ENCODE measurements at places on chromosomes 4 and X.

DNA sequence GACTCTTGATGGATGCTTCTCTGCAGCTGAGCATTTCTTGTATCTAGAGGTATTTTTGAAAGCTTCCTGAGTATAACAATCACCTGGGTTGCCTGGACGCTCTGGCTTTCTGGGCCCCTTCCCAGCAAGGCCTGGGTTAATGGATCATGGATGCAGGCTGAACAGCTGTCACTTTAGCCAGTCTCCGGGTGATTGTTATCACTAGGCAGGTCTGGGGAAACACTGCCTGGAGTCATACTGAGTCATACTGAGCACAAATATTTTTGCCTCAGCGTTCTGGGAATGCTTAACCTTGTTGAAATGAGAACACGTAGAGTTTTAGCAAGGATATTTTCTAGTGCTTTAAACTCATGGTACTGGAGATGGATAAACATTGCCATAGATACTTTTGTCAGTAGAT lies 102.6 kb downstream of the PHEX start:
- no peak for DNase-seq

- DNase-seq: no peak
Observed at GRCh38 chr4:7765666-7766065, 174.0 kb downstream of the AFAP1 start.

- DNase-seq: no peak
Observed at GRCh38 chrX:110310896-110311295, 7.0 kb downstream of the AMMECR1 start.

- no peak for DNase-seq
Observed at GRCh38 chr4:187849556-187850225, 145.9 kb upstream of the ZFP42 start.

DNA sequence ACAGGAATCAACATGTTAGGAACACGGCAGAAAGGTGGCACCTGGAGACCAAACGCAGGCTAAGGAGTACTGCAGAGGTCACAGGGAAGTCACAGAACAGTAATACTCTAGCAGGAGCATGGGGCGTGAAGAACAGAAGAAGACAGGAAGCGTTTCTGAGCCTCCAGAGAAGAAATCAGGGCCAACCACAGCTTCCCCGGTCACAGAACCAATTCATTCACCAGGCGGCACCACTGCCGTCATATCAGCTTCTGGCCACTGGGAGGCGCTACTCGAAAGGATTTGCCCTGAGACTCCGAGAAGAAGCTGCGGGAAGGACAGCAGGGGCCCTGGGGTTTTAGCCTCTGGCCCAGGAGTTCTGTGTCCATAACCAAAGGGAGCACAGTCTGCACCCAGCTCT lies 78.0 kb upstream of the DRD5 start:
- no peak for DNase-seq

DNA sequence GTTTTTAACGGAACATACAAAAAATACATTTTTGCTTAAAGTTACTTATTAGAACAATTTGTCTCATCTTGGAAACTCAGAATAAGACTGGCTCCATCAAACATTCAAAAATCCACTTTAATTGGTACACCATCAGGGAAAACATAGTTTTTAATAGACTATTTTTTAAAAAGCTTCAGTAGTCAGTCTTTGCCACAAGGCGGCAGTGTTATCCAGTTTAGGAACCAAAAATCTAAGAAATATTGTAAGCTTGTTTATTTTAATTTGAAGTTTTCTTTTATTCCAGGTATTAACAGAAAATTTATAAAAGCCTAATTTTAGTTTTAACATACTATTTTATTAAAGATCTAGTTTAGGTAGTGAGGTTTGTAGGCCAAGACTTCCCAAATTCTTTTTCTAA lies 107.7 kb downstream of the APOOL start:
- no peak for DNase-seq

DNA sequence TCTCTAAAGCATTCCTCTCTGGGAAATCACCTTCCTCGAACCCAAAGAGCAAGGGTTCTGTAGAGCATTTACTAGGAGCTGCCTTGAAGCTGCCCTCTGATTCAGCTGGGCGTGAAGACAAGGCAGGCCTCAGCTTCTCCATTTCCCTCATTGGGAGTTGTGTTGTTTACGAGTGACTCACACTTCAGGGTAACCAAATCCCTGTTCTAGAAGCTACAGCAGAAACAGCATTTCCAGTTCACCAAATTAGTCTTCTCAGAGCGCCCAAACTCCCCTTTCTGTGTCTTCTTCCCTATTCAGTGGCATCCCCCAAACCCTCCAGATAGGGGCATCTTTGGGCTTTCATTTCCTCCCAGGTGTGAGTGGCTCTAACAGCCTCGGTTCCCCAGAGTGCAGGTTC lies 863 bp upstream of the XPNPEP2 start:
- no peak for DNase-seq

- DNase-seq: no peak
Observed at GRCh38 chr4:7161721-7162214, 30.6 kb upstream of the SORCS2 start.

DNA sequence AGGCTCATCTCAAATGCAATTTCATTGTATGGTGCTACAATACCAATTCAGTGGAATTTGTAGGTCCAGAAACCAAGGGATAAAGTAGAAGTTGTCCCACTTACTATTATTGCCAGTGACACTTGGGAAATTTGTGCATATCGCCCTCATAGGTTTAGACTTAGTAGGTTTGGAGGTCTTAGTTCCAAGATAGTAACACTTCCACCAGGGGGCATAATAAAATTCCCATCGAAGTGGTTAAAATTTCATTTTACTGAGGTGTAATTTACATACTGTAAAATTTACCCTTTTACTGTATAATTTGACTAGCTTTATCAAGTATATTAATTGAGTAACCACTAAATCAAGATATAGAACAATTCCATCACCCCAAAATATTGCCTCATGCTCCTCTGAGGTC lies 174.6 kb downstream of the INPP4B start:
- no peak for DNase-seq

DNA sequence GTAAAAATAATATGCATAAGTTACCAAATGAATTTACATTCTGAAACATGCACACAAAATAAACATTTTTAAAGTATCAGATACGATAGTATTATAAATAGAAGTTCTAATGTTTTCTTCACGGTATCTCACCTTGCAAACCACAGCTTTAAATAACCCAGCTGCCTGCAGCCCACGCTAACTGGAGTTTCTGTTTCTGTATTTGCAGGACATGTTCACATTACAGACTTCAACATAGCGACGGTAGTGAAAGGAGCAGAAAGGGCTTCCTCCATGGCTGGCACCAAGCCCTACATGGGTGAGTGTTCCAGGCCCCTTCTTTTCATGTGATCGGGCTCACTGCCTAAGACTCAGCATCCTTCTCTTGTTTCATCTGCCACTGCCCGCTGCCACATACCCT lies 291.7 kb downstream of the EVC2 start:
- no peak for DNase-seq

- DNase-seq: no peak
Observed at GRCh38 chrX:103730147-103730795, 19.6 kb downstream of the TMEM31 start.

GRCh38 chrX:33336783-33337182 lies 125.4 kb upstream of the DMD start:
- no peak for DNase-seq

DNA sequence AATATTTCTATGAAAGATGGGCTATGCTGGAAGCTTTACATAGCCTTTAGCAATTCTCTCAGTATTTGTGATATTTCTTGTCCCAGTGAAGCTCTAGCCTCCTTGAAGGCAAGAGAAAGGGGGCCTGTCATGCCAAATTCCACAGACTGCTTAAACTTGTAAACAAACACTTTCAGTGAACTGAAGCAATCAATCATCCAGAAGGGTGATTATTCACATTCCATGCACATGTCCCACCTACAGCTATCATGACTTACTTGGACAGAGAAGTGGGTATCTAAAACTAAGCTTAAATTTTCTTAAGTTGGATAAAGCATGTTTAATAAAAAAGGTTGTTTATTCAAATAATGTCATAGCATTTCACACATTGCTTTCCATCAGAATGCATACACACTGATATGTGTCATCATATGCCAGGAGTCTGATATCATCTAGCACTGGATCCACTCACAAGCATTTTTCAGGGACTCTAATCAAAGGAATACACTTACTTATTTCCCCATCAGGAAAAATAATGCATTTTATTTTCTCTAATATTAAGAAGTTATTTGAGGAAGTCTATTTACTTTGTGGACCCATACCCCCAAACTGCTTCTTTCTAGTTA lies 1.2 kb upstream of the FSTL5 start:
- DNase-seq: no peak

DNA sequence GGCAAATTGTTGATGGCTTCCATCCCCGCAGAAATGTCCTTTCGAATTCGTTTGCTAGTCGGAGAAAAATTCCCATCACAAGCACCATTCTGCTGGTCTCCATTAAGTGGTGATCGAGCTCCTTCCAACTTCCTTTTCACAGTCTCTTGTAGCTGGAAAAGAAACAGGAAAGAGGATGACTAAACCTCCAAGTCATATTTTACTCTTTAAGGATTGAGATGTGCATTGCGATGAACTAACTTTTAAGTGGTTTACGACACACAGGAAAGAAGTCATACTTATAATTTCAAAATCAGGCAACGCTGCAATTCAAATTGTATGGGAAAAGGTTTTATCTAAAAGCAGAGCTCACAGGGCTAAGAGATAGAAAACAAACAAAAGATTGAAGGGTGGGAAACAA lies 225.2 kb downstream of the MGST2 start:
- DNase-seq: no peak

DNA sequence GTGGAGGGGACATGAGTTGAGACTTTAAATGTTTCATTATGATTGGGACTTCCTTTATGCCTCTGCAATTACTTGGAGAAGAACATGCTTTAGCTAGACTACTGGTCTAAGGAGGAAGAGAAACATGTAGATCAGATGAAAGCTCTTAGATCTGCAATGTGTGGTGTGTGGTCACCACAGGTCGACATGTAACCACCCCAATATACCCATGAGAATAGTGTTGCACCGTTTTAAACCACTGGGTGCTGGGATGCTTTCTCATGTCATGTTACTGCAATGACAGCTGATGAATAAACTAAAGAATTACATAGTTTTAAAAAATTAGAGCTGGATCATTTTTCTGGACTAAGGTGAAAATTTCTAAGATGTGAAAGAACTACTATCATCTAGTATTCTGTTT lies 1039.7 kb downstream of the RAPGEF2 start:
- DNase-seq: no peak

DNA sequence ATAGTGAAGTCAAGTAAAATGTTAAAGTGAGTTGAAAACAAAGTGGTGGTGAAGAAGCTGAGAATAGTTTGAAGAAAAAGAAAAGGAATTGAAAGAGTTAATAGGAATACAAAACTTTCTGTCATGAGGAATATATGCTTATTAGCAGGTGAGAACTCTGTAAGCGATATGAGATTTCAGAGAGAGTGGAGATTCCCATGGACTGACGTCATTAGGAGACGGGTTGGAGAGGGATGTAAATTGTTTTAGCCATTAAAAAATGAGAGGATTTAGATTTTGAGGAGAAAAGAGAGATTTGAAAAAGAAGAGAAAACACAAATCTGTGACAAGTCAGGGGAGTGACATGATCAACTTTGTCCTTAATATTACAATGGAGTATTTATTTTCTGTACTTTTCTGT lies 11.7 kb downstream of the NDST4 start:
- no peak for DNase-seq

DNA sequence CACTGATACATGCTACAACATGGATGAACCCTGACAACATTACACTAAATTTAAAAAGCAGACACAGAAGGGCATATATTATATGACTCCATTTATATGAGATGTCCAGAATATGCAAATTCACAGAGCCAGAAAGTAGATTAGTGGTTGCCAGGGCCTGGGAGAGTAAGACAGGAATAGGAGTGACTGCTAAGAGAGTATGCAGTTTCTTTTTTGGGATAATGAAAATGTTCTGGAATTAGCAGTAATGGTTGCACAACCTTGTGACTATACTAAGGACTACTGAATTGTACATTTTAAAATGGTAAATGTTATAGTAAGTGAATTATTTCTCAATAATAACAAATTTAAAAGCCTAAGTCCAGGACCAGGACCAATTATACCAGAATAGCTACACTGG lies 29.5 kb upstream of the NUP54 start:
- no peak for DNase-seq

DNA sequence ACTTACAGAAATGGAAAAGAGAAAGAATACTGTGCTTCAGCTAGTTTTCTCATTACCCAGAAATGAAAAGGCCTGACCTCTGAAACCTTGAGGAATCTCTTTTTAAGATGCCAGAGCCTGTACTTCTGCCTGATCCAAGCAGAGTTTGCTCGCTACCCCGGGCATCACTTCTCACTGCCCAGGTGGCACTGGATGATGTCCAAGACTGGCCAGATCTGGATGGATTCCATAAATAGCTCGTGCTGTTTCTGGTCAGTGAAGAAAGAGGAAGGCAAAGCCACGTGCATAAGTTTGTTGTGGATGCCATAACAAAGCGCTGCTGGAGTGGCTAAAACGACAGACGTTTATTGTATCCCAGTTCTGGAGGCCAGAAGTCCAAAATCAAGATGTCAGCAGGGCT lies 133.5 kb downstream of the TBL1X start:
- DNase-seq: no peak

DNA sequence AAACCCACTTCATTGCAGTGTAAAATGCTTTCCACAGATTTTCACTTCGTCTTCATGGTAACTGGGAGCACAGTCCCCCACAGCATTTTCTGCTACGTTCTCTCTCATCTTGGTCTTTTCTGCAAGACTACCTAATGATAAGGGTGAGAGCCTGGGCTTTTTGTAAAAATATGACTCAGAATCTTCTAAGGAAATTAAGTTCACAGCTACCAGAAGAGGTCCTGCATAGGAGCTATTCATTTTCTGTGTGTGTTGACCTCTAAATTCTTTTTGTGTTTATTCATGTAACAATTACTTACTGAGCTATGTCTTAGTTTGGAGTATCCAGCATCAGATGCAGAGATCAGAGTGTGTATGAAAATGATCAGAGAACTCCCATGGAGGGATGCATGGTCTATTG lies 192.2 kb downstream of the CPEB2 start:
- DNase-seq: no peak

GRCh38 chrX:3526071-3526470 lies 179.6 kb upstream of the MXRA5 start:
- DNase-seq: no peak

DNA sequence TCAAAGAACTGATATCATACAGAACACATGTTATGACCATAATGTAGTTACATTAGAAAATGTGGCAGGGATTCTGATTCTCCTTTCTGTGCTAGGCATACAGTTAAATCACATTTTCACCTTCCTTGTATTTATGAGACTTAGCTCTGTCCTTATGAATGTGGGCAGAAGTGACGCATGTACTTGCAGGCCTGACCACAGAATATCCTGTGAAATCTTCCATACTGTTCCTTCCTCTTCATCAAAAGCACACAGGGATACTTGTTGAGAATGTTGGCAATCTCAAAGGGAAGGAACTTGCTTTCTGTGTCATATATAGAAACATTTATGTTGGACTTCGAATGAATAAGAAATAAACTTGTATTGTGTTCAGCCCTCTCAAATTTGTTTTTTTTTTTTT lies 17.2 kb upstream of the MYOZ2 start:
- no peak for DNase-seq

DNA sequence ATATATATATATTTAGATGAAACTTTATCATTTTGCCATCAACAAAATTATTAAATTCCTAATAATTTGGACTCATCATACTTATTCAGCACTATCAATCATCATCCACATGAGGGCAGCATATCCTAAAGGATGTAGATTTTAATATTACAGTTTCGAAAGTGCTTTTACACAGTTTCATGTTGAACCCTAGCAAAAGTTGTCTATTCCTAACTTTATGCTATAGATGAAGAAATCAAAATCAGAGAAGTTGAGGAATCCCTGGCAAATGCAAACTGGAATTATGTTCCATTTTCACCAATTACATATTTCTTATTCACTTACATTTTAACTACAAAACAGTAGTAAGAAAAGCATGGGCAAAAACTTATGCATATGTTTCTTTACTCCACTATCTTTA lies 36.6 kb upstream of the UGT2A1 start:
- peak; percentile 12 for DNase-seq

All from left renal pelvis (tissue), 4 donors.